Peyer's patch (tissue), 4 donors: ENCODE measurements at places on chromosomes 11 and 22. TPM values are rescaled to one million over a fixed set of nuclear protein-coding genes. Genes with fewer than 3 reads are reported as not detected.

The TM7SF2 gene
- 78.1 TPM for total RNA-seq

DNA sequence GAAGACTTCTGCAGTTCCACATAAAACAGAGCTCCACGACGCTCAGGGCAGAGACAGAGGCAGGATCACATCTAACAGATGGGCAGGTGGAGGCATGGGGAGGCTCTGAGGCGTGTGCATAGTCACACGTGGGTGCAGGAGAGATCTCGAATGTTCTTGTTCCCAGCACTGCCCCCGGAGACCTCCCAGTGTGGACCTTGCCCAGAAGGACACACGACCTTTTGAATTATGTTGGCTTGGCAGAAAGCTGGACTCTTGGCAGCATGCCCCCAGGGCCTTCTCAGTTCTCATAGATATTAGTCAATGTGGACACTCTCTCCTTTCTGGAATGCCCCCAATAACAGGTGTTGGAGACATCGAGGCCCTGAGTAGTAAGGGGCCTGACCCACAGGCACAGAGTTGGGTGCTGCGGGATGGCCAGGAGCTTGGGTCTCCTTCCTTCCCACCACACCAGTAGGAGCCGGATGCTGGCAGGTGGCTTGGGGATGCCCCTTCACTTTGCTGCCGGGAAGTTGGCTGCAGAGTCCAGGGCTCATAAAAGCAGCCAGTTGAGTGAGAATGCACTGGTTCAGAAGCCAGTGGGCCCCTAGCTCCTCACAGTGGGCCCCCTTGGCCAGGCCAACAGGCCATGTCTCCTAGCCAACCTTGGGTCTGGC is 12.1 kb downstream of the MYEOV start:
- DNase-seq: no peak

- no peak for DNase-seq
Measured at GRCh38 chr11:73652856-73653559, 6.6 kb downstream of the PLEKHB1 start.

- DNase-seq: no peak
Measured at GRCh38 chr22:27676545-27677213, 124.9 kb downstream of the MN1 start.

GRCh38 chr11:120561286-120561685 is 49.7 kb downstream of the GRIK4 start:
- DNase-seq: no peak

DNA sequence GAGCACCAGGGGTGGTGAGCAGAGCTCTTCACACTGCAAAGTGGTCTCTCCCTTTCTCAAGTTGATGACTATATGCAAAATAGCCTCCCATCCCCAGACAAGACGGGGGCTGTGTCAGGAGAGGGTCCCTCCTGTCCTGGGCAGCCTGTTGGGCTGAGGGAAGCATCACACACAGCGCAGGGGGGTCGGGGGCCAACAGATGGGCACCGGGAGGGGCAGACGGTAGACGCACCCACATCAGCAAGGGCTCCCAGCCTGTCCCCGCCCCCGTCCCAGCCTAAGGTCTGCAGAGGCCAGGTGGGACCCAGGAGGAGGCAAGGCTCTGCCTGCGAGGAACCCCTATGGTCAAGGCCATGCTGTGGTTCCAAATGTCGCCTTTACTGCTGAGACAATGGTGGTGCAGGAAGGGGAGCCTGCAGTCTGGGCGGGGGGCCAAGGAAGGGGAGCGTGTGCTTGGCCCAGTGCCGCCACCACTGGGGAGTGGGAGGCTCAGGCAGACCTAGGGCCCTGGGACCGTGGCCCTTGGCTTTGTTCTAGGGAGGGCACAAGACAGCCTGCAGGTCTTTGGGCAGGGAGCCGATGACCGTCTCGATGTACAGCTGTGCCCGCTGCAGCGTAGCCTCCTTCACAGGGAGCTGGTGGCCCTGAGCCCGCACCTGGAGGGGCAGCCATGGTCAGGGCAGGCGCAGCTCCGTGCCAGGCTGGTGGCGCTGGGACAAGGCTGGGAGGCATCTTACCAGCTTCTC is 4.3 kb upstream of the PLXNB2 start:
- DNase-seq: no peak

- DNase-seq: no peak
Measured at GRCh38 chr11:73950869-73951710, at the start of gene DNAJB13. Gene DNAJB13 (plus strand): TSS chr11:73951026. CDS start chr11:73951070, 44 bp downstream.
